ENCODE measurements at places on chromosomes 12 and 14.

DNA sequence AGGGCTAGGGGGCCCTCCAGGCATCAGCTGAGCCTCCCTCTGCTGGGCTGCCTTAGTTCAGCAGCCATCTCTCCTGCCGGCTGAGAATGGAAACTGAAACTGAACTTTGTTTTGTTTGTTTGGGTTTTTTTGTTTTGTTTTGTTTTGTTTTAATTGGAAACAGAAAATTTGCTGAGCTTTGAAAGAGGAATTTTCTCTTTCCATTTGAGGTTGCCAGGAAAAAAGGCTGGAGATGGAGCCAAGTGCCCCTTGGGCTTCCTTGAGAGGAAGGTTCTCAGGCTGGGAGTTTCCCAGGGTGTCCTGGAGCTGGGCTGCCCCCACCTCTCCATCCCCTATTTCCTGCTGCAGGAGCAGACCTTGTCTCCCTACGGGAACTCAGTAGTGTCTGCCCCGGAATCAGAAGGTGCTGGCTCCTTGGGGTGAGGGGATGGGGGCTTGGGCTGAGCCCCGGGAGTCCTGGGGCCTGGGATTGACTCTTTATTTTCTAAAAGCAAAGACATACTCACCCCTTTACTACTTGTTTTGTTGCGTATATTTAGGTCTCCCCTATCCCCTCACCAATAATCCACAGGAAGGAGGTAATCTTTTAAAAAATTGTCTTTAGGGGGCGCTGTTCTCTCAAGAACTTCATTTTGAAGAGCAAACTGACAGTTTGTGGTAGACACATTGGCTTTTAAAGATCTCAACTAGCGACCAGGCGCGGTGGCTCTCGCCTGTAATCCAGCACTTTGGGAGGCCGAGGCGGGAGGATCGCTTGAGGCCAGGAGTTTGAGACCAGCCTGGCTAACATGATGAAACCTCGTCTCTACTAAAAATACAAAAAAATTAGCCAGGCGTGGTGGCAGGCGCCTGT, 21.3 kb upstream of the OASL start:
- DNase-seq, result peak; percentile 69

DNA sequence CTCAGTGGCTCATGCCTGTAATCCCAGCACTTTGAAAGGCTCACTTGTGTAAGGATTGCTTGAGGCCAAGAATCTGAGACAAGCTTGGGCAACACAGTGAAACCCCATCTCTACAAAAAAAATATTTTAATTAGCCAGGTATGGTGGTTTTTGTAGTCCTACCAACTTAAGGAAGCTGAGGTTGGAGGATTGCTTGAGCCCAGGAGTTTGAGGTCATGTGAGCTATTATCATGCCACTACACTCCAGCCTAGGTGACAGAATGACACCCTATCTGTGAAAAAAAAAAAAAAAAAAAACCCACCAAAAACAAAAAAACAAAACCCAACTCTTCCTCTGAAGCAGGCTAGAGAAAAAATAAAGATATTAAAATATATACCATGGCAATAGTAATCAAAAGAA, 41.2 kb downstream of the TMEM116 start:
- no peak for DNase-seq

- DNase-seq, result no peak
Observed at GRCh38 chr14:56358275-56358674, 221.3 kb upstream of the TMEM260 start.

DNA sequence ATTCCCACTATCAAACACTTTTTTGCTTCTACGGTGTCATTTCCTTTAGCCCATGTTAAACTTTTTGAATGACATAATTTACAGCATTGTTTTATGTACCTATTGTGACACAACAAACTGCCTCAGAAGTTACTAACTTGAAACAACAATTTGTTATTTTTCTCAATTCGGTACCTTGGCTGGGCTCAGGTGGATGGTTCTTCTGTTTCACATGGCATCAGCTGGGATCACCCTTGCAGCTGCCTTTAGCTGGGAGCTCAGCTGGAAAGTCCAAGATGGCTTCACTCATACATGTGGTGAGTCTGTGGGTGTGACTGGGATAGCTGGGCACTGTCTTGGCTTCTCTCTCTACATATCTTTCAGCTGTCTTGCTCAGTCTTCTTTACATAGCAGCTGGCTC, 156.0 kb downstream of the GXYLT1 start:
- DNase-seq, result no peak

DNA sequence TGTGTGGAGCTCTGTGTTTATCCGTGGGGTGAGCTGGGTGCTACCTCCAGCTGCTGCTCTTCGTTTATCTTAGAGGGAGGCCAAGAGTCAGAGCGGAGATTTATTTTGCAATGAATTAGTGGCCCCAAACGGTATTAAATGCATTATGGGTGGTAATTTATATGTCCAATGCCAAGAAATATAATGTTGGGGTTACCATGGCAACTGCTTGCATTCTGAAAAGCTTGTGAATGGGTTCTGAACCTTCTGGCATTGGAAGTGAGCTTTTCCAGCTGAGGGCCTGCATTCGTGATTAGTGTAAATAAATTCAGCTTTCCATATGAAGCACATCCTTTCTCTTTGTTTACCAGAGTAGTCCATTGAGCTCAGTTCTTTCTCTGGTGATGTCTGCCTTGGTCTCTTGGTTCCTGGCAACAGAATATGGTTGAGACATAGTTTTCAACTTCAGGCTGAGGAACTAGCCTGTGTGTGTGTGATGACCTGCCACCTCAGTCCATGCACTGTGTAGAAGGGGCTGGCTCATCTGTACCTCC, 51.8 kb downstream of the TRAF3 start:
- no peak for DNase-seq

DNA sequence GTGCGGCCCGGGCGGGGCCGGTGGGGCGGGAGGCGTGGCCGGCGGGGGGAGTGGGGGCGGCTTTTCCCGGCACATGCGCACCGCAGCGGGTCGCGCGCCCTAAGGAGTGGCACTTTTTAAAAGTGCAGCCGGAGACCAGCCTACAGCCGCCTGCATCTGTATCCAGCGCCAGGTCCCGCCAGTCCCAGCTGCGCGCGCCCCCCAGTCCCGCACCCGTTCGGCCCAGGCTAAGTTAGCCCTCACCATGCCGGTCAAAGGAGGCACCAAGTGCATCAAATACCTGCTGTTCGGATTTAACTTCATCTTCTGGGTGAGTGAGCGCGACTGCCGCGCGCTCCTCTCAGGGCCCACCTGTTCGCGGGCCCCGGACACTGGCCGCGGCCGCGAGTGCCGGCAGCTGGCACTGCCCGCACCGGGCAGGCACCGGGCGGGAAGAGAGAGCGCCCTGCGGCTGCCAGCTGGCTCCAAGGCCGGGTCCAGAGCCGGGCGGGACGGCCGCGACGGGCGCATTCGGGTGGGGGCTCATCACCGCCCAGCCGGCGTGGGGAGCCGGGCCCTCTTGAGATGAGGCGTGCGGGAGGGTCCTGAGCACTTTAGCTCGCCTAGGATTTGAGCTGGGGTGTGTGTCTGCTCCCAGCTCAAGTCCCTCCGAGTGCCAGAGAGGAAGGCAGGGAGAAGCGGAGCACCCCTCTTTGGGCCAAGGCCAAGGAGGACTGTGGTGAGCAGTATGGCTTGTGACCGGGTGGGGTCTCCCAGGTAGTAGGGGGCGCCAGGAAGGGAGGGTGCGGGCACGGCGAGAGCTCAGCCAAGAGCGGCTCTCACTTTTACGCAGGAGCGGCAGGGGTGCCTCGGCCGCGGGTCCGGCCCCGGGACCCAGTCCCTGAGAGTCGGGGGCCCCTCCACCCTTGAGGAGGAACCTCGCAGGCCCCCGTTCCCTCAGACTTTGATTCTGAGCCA, at the start of gene CD9:
Gene CD9, plus strand, starts transcription at position 145 of the 957 bp plus-strand sequence. Its CDS starts 100 bp downstream, at position 245.
- DNase-seq, result no peak

DNA sequence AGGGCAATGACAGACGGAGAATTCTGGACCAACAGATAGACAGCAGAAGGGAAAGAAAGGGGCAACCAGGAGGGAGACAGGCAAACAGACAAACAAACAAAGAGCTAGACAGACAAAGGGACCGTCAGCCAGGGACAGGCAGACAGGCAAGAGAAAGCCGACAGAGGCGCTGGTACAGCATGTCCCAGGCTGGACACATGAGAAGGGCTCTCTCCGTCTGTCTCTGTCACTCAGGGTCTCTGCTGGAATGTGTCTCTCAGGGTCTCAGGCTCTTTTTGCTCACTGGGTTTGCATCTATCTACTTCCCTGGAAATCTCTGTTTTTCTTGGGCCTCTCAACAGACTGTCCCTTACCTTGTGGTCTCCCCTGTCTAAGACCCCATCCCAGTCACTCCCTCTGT, 8.2 kb upstream of the SMUG1 start:
- no peak for DNase-seq

Data from osteocyte (in vitro differentiated cells).